ENCODE measurements at places on chromosomes 11 and 22. TPM values are rescaled to one million over a fixed set of nuclear protein-coding genes. Genes with fewer than 3 reads are reported as not detected.

The SLC22A25 gene
- not detected for total RNA-seq

The SORL1 gene
- 1.8 TPM for total RNA-seq

The C11orf97 gene
- not detected for total RNA-seq

The GGT1 gene
- total RNA-seq = 96.3 TPM

The CECR2 gene
- 0.10 TPM for total RNA-seq

The IGF2 gene
- 2.9 TPM for total RNA-seq

The LAYN gene
- 3.9 TPM for total RNA-seq

The SULT4A1 gene
- total RNA-seq = not detected

The TSPAN4 gene
- total RNA-seq = 188 TPM

The ANO1 gene
- total RNA-seq = 3.6 TPM

The LDHAL6A gene
- total RNA-seq = not detected
